ENCODE measurements at places on chromosomes 1 and 21.

- DNase-seq, result no peak
These were observed 1.2 kb downstream of the LMNA start for GRCh38 chr1:156115514-156116374.

DNA sequence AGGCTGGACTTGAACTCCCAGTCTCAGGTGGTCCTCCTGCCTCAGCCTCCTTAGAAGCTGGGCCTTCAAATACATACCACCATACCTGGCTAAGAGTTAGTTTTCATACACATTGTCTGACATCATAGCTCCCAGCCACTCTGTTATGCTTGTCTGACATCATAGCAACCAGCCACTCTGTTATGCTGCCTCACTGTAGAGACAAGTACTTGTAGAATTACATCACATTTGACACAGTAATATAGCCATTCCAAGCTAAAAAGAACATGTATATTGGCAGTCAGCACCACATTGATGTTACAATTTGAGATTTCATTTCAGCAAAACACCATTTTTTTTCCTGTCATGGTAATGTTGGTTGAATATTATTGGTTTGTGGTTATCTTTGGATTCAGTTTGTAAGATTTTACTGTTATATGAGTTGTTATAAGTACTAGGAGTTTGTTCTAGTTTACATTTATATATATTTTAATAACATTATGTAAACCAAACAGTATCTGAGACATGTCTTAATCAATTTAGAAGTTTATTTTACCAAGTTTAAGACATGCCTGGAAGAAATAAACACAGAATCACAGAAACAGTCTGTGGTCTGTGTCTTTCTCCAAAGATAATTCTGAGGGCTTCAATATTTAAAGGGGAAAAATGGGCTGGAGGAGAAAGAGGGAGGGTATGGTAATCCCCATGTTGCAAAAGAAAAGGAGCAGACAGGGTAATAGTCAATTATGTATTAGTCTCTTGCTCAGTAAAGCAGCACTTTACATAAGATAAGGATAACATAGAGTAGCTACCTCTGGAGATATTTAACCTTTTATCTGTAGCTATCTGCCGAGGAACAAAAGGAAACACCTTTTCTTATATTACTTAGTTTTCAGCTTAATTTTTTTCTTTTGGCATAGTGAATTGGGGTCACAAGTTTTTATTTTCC lies 43.0 kb downstream of the XPR1 start:
- no peak for DNase-seq

DNA sequence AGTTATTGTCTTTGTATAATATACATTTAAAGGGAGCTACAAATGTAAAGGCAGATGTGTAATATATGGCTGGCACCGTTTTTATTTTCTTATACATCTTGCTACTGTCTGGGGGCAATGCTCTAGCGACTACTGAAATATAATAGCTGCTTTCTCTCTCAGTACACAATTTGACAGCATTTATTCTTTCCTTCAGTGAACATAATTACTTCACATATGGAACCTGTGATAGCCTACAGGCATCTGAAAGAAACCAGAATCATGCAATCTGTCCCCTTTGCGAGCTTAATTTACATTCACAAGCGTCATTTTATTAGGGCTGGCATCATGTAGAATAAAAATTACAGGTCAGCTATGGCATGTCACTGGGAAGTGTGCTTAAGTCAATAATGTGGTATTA lies 557.5 kb upstream of the PTBP2 start:
- DNase-seq, result no peak

DNA sequence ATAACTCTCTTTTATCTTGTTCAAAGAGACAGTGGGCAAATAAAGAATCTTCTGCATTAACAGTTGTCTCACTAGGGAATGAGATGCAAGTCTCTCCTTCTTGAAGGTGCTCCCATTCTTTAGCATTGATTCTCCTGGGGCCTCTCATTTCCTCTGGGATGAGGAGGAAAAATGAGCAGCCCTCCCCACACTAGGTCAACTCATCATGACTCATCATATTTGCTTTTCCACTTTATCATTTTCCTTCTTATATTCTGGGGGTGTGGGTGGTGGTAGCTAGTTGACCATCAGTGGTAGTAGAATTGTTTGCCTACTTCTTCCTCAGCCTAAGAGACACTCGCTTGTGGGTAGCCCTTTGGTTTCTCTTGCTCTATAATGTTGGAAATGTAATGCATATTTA lies 182.0 kb upstream of the C1orf87 start:
- DNase-seq, result no peak

- DNase-seq, result peak; percentile 59
These were observed 12.5 kb upstream of the SARS1 start for GRCh38 chr1:109201123-109201703.

- DNase-seq, result no peak
These were observed 7.8 kb downstream of the UBIAD1 start for GRCh38 chr1:11280719-11281376.

DNA sequence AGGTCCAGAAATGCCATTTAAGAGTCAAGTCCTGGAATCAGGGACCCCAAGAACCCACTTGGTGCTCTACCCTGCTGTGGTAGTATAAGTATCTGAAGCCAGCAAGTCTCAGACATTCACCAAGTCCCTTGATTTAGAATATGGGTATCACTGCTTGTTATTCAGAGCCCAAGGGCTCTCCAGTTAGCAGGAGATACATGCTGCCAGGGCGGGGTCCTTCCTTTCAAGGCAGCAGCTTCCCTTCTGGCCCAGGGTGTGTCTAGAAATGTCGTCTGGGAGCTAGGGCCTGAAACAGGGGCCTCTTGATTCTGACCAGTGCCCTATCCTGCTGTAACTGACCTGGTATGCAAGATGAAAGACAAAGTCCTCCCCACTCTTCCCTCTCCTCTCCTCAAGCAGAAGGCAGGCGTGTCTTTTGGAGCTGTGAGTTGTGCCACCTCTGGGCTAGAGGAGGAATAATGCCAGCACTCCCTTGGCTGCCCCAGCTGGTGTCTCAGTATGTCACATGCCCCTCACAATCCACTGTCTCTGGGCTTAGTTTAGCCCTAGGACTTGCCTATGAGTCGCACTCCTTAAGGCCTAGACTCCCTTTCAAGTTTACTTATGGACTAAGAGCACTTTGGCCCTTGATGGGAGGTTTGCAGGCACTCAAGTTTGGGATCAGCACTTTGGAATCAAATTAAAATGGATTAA lies 200.2 kb downstream of the MRPL39 start:
- no peak for DNase-seq

- DNase-seq, result no peak
These were observed 27.7 kb upstream of the DYRK1A start for GRCh38 chr21:37338671-37339551.

GRCh38 chr1:71650119-71650518 lies 569.3 kb upstream of the ZRANB2 start:
- no peak for DNase-seq

All from GM13977 (cell line).